ENCODE measurements at places on chromosomes 7 and 10.

DNA sequence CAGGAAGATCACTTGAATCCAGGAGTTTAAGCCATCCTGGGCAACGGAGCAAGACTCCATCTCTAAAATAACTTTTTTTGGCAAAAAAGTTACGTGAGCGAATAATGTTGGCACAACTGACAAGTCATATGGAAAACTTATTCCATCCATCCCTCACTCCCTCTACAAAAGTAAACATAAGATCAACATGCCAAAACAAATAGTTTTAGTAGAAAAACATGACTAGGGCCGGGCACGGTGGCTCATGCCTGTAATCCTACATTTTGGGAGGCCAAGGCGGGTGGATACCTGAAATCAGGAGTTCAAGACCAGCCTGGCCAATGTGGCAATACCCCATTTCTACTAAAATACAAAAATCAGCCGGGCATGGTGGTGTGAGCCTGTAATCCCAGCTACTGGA, 25.6 kb downstream of the SLC25A16 start:
- DNase-seq: no peak

GRCh38 chr7:89695241-89695640, 459.0 kb upstream of the STEAP1 start:
- no peak for DNase-seq

DNA sequence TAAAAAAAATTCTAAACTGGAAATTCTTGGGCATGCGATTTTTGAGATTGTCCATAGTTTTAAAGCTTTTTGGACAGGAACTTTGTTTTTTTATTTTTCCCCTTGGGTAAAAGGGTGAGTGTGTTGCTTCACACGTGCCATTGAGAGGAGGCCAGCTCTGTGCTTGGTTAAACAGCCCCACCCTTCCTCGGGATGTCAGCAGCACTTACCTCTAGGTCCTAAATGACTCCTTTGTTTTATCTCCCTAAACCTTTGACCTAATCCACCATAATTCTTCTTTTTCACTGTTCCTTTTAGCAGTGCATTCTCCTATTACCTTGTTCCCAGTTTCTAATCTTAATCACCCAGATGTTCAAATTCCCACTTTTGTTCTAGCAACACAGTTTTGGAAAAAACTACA, 83.5 kb downstream of the SEMA3D start:
- no peak for DNase-seq

DNA sequence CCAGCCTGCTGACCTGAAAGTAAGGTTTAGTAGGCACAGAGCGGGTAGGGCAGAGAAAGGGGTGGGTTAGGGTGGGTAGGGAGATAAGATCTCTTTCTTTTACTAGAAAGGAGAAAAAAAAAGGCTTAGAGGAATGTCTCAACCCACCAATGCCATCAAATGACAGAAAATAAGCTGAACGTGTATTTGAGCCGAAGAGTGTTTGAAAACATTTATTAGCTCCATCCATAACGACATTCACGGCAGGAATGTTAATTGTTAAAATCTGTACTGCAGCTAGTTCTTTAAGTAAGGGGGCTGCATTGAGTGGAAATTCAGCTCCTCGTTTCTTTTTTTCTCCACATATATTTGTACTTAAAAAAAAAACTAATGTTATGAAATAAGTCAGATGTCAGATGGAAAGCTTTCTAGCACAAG, 63.7 kb upstream of the ARID5B start:
- no peak for DNase-seq

DNA sequence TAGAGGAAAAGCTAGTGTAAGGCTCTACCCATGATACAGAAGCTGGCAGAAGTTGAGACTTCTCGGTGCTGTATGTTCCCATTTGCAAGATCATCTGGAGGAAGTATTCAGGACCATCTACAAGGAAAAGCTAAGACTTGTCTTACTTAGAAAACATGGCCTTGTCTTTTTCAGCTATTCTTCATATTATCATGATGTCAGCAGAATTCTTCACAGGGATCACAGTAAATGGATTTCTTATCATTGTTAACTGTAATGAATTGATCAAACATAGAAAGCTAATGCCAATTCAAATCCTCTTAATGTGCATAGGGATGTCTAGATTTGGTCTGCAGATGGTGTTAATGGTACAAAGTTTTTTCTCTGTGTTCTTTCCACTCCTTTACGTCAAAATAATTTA, 79.6 kb upstream of the SCIN start:
- DNase-seq: no peak

- no peak for DNase-seq
Measured at GRCh38 chr7:131335639-131336381, 8.1 kb downstream of the MKLN1 start.

- DNase-seq: peak; percentile 75
Measured at GRCh38 chr10:100009283-100009792, 409 bp downstream of the DNMBP start.

DNA sequence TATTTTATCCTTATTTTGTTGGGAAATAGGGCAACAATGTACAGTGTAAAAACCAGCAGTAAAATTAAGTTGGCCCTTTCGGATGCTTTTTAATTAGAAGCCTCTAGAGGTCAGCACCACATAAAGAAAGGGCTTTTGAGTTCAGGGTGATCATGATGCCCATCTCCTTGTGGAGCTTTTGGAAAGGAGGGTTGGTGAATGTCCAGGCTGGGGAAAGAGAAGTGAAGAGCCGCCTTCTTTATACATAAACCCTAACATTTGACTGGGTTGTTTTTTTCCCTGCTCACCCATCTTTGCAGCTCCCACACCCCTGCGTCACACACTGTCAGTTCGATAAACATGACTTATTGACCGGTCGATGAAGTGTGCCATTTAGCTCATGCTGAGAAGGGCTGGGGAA, 29.8 kb downstream of the MTURN start:
- no peak for DNase-seq

DNA sequence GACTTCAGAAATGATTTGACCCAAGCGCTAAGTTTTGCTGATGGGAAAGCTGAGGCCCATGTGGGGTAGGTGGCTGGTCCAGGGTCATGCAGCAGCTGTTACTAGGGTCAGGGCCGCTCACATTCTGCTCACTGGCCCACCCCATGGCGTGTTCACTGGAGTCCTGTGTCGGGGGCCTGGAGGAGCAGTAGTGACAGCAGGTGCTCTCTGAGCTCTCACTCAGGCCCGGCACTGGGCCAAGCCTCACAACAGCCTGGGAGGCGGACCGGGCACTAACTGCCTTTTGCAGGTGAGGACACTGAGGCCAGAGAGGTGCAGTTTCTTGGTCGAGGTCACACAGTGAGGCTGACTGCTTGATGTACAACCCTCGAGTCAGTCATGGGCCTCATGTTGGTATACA, 82.7 kb downstream of the GLRX3 start:
- DNase-seq: no peak

DNA sequence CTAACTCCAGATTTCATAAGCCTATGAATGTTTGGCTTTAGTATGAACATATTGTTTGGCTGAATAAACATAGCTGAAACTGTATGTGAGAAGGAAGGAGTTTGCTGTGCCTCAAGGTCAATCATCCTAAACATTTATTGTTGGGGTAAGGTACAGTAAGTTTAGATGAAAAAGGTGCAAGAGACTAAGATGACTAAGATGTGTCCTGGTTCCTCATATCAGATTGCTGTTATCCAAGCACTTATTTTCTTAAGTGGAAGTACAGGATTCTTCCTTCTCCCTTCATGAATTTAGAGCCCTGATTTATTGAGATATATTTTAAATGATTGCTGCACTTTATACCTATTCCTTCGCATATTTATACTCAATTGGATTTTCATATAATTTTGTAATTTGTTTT, 12.2 kb downstream of the MDFIC start:
- no peak for DNase-seq

GRCh38 chr10:74363727-74364126, 212.7 kb downstream of the ADK start:
- DNase-seq: no peak

DNA sequence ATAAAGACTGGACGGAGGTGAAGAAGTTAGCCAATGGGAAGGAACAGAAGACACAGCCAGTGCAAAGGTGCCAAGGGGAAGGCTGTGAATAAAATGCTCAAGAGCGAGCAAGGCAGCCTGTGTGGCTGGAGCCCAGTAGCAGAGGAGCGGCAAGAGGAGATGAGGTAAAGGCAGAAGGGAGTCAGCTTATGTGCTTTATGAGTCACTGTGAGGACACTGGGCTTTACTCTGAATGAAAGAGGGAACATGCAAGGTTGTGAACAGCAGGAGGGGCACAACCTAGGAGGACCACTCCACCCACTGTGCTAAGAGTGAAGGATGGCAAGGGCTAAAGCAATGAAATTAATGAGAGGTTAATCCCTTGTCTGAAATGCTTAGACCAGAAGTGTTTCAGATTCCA, 129.0 kb upstream of the ODAD2 start:
- DNase-seq: no peak

GRCh38 chr10:51244748-51245490, 170.6 kb downstream of the PRKG1 start:
- DNase-seq: no peak

Measured in stimulated activated naive CD4-positive, alpha-beta T cell (primary cell).